ENCODE measurements at places on chromosomes 12 and 14.

DNA sequence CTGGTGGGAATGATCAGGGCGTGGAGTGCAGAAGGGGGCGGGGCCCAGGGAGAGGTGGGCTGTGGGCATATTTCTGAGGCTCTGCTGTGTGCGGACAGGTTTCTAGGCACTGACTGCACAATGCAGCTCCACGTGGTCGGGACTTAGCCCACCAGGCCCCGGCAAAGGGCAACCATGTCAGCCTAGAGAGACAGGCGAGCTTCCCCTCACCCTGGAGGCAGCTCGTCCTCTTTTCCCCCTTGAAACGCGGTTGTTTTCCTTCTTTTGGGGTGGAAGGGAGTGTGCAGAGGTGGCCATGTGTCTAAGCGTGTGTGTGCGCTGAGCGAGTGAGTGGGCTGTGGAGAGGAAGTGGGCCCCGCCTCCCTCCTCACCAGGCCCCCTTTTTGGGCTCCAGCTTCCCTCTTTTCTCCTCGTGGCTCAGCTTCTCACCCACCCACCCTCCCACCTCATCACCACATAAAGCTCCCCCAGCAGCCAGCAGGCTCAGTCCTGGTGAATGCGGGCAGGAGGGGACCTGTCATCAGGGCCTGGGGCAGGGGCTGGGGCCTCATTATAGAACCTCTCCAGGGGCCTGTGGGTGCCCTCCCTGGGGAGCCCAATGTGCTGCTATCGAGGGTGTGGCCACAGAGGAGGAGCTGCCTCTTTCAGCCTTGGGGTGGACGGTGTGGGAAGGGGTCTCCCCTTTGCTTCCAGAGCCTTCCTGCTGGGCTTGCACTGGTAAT is 22.0 kb downstream of the LRTM2 start:
- no peak for DNase-seq

DNA sequence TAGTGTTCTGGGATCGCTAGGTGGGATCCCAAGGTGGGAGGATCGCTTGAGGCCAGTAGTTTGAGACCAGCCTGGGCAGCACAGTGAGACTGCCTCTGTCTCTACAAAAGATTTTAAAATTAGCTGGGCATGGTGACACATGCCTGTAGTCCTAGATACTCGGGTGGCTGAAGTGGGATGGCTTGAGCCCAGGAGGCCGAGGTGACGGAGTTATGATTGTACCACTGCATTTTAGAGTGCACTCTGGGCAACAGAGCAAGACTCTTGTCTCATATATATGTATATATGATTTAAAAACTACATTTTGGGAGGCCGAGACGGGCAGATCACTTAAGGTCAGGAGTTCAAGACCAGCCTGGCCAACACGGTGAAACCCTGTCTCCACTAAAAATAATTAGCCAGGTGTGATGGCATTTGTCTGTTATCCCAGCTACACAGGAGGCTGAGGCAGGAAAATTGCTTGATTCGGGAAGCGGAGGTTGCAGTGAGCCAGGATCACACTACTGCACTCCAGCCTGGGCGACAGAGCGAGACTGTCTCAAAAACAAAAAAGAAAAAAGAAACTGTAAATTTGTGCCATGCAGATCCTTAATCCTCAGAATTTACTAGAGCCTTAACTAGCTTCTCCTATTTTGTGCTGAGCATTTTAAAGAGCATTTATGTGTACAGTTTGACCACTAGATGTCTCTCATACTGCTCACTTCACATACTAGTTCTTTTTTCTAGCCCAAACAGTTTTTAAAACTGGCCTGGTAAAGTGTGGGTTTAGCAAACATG is 114.8 kb downstream of the MON2 start:
- DNase-seq, result no peak

GRCh38 chr12:104521731-104522130 is 65.0 kb downstream of the CHST11 start:
- DNase-seq, result no peak

DNA sequence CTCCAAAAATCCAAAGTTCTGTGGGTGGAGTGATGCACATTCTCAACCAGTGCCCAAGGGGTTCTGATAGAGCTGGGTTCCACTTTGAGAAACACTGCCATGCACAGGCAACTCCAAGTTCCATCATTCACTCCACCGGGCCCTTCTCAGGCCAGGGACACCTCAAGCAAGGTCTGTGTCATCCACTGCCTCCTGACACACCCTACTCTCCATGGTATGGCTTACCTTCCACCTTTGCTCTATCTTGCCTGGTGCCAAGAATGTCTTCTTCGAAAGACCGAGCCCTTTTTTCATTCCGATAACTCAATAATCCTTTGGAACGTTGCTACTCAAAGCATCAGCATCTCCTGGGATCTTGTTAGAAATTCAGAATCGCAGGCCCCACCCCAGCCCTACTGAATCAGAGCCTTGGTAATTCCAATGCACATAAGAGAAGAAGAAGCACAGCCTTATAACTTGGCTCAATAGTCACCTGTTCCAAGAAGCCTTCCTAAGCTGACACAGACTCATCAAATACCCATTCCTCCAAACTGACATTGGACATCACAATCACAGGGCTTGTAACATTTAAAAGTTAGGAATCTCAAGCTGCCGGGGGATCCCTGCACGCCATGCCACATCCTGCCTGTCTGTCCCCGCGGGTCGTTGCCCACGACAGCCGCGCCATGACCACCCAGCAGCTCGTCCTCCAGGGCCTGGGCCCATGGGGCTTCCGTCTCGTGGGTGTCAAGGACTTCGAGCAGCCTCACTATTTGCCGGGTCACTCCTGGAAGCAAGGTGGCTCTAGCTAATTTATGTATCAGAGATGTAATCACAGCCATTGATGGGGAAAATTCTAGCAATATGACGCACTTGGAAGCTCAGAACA is 66.4 kb downstream of the VCPKMT start:
- no peak for DNase-seq

- no peak for DNase-seq
These were observed 174.1 kb upstream of the PDZRN4 start for GRCh38 chr12:41013881-41014642.

GRCh38 chr12:127559349-127560040 is 707.5 kb upstream of the TMEM132C start:
- peak; percentile 5 for DNase-seq

DNA sequence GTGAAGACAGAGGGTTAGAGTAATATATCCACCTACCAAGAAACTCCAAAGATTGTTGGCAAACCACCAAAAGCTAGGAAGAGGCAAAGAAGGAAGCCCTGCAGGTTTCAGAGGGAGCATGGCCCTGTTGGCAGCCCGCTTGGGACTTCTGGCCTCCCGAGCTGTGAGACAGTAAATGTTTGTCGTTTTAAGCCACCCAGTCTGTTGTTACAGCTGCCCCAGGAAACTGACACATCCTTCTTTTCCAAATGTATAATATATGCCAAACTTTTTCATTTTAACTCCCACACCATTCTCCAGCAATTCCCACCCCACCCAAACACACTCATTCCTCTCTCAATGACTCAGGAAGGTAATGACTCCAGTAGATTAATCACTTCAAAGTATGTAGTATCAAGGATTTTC is 74.0 kb downstream of the RPS29 start:
- DNase-seq, result no peak

- DNase-seq, result peak; percentile 26
These were observed at the start of gene ABHD4 for GRCh38 chr14:22598099-22598895. TSS of gene ABHD4 (plus strand) at chr14:22598300. CDS start at chr14:22598307, 7 bp downstream.

GRCh38 chr14:32469388-32470160 is 140.5 kb downstream of the AKAP6 start:
- DNase-seq, result no peak

GRCh38 chr12:95164656-95165055 is 52.6 kb downstream of the FGD6 start:
- no peak for DNase-seq

DNA sequence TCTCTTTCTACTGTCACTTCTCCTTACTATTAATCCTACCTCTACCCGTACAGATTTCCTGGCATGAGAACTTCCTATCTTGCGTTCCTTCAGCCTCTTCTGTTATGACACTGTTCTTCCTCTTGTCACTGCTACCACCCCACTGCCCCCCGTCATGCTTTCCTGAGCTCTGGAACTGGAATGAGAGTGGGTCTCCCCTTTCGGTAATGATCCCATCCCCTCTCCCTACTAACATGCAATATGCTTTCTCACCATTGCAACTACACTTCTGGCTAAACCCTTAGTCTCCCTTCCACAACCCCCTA is 4.9 kb upstream of the AP1G2 start:
- no peak for DNase-seq

- DNase-seq, result no peak
These were observed 52.5 kb downstream of the KANSL2 start for GRCh38 chr12:48629541-48629940.

DNA sequence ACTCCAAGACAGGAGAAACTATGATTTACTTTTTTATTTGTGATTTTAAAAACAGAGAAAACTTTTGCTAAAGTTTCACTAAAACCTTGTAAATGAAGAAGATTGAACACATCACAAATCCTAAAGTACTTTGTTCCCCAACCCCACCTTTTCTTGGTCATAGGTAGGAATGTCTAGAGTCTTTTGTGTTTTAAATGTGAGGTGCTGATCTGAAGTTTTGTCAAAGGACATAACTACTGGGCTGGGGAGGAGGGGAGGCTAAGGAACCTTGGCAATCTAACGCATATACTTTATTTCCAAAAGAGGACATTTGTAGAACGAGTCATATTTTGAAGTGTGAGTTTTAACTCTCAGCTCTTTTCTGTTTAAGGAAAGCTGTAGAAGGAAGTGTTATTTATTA is 37.2 kb downstream of the CATSPERB start:
- no peak for DNase-seq

- DNase-seq, result no peak
These were observed 32.7 kb upstream of the RNU6-7 start for GRCh38 chr14:32169191-32169590.

DNA sequence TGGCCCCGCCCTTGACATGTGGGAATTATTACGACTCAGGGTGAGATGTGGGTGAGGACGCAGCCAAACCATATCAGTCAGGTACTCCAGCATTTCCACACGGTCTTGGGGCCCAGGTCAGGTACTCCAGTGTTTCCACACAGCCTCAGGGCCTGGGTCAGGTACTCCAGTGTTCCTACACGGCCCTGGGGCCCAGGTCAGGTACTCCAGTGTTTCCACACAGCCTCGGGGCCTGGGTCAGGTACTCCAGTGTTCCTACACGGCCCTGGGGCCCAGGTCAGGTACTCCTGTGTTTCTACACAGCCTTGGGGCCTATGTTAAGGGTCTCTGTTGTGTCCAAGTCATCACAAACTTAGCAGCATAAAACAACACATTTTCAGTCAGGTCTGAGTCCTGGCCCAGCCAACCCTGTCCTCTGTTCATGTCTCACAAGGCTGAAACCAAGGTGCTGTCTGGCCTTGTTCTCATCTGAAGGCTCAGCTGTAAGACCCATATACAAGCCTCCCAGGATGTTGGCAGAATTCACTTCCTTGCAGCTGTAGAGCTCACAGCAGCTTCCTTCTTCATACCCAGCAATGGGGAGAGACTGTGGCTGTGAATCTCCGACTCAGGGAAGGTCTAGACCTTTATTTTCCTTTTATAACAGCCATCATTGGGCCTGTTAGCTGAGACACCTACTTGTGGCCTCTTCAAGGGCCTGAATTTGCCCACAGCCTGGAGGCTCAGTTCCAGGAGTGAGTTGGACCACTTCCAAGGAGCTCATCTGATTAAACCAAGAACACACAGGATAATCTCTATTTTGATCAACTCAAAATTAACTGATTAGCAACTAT is 107.6 kb upstream of the SFSWAP start:
- no peak for DNase-seq

Data from activated T-helper 9 cell treated with anti-CD3 and anti-CD28 coated beads, Interleukin-2, amount 50 U/mL, for 16 hours (primary cell).